ENCODE measurements at places on chromosomes 2 and 18.

DNA sequence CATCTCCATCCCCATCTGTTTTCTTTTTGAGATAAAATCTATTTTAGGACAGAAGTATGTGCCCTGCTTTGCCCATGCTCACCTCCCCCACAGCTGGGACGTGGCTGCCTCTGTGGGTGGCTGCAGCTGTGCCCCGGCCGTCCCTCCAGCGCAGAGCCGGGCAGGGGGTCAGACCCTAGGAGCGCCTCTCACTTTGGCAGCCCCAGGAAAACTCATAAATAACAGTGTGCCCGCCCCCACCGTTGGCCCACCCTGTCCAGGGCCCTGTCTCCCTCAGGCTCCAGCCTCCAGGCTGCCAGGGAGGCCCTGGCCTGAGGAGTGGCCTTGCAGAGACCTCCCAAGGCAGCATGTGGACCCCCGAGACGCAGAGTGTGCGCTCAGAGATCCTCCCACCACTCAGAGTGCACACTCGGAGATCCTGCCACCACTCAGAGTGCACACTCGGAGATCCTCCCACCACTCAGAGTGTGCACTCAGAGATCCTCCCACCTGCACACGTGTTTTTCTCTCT lies 178.1 kb downstream of the TWIST2 start:
- no peak for DNase-seq

DNA sequence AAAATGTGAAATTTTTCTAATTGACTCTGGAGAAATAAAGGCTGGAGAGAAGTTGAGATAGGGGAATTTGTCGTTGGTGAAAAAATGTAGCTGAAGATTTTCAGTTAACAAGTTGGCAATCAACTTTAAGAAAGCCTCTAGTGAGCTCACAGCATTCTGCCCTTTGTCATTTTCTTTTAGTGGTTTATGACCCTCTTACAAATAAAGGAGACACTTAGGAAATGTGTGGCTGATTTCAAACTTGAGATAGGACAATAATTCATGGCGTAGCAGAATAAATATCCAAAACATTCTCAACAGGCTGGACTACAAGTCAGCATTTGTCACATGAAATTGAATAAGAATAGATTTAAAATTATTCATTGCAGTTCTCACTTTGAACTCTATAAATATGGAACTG lies 412.5 kb upstream of the SPHKAP start:
- no peak for DNase-seq

- no peak for DNase-seq
These were observed 32.5 kb downstream of the AMER3 start for GRCh38 chr2:130787841-130788240.

- DNase-seq: no peak
These were observed 24.5 kb upstream of the TGIF1 start for GRCh38 chr18:3425446-3425845.

DNA sequence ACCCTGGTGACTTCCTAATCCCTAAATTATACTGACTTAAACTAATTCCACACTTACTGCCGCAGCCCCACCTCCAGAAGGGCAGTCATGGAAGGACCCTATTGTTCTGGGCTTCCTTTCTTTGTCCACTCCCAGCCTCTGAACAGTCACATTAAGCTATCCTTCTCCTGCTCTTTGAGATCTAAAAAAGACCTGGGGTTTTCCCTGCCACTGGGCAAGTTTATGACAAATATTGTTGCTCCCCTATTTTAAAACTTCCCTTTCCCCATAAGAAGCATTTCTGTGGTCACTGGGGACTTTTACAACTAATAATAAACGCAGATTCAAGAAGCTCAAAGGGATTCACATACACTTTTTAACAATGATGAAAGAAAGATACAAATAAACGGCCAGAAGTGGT lies 47.2 kb upstream of the XPO1 start:
- no peak for DNase-seq
